ENCODE measurements at places on chromosomes 1 and 21.

DNA sequence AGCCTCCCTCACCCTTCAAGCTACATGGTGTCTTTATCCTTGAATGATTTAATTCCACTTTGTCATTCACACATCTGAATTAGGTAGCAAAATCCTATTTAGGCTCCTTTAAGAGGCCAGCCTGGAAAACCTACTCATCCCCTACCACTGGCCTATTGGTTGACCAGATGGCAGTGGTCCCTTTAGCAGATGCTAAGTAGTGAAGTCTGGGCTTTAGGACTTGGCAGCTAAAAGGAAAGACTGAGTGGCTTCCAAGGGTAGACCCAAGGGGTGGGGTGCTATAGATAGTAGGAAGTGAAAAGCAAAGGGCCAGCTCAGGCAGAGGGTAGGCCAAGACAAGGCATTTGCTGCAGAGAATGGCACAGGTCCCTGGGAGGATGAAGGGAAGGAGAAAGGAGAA lies 46.6 kb downstream of the KCNJ6 start:
- no peak for DNase-seq

DNA sequence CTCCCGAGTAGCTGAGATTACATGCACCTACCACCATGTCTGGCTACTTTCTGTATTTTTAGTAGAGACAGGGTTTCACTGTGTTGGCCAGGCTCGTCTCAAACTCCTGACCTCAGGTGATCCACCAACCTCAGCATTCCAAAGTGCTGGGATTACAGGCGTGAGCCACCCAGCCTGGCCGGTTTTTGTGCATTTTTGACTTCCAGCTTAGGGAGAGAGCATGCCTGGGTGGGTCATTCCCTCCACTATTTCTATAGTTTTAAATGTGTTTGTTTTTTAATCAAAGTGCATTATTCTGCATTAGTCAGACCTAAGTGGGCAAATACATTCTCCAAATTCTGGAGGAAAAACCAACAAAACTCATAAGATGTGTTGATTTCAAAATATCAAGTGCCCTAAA lies 207.4 kb upstream of the NRIP1 start:
- DNase-seq, result no peak

- no peak for DNase-seq
These were observed 507.1 kb downstream of the SMYD3 start for GRCh38 chr1:245999697-246000637.

- no peak for DNase-seq
These were observed 56.8 kb downstream of the TENT5C start for GRCh38 chr1:117662667-117663066.

- no peak for DNase-seq
These were observed 104.8 kb downstream of the OMA1 start for GRCh38 chr1:58441699-58442098.

DNA sequence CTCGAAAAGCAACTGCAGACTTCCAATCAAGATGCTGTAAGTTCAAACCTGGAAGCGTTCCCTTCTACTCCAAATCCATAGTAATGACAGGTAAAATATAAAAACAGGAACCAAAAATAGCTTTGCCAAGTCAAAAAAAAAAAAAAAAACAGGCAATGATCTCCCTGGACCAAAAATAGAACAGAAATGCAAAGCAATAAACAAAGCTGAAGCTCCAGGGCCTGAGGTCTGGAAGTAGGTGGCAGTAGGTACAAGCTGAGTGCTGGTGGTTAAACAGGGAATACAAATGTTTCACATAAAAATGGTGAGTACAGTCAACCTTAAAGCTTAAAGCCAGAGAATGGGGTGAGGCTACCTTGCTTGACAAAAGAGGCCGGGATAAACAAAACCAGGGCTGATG lies 610.8 kb downstream of the SMYD3 start:
- DNase-seq, result no peak

DNA sequence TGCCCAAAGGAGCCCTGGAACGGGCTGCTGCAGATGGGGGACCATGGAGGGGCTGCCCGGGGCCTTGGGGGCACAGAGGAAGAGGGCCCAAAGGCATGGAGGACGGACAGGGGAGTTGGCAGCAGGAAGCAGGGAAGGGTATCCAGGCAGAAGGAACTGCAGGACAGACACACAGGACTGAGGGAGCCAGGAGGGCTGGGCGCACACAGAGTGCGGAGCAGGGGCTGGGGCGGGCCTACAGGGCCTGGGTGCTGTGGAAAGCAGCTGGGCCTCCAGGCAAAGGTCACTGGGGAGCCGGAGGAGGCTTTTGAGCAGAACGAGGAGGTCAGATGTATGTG lies 28.1 kb downstream of the KRTAP10-1 start:
- DNase-seq, result no peak

- no peak for DNase-seq
These were observed 30.0 kb upstream of the HMCN1 start for GRCh38 chr1:185704181-185704580.

DNA sequence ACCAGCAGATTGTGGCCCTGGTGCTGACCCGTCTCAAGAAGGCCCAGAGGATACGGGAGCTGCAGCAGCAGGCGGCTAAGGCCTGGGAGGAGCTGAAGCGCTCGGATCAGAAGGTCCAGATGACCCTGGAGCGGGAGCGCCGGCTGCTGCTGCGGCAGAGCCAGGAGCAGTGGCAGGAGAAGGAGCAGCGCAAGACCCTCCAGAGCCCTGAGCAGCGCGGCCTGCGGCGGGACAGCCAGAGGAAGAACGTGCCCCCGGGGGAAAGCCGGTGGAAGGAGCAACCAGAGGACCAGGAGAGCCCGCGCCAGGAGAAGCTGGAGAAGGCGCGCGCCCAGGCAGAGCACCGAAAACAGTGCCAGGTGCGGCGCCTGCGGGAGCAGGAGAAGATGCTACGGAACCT lies 1.0 kb downstream of the CCDC185 start:
- no peak for DNase-seq

- no peak for DNase-seq
These were observed 4.1 kb upstream of the REG4 start for GRCh38 chr1:119815361-119815760.

GRCh38 chr1:197810812-197811211 lies 35.5 kb upstream of the DENND1B start:
- DNase-seq, result no peak

DNA sequence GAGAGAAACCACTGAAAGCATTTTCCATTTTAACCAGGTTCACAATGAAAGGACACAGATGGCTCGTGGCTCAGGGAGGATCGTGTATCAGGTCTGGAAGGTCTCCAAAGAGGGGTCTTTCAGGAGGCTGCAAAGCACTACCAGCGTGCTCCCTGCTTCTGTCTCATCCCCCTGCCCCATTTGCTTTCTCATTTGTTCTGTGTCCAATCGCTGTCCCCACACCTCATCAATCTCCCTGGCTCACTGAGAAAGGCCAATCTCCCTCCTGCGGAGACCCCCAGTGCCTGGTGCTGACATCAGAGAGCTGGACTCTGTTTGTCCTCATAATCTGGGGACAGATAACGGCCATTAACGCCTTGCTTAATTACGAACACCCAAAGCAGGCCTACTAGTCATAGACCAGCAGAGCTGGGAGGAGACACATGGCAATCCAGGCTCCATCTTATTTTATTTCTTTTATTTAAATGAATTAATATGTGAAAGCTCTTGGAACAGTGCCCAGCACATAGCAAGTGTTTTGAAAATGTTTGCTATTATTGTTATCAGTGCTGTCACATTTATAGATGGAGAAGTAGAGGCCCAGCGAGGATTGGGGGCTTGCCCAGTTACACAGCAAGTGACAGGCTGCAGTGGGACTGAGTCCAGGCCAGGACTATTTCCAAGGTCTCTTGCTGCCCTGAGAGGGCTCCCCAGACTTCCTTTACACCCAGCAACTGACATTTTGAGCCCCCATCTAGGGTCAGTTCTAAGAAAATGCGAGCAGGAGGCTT lies 341.0 kb upstream of the USP24 start:
- DNase-seq, result no peak

- DNase-seq, result no peak
These were observed 148.4 kb upstream of the TMEM51 start for GRCh38 chr1:15005116-15005515.

- peak; percentile 1 for DNase-seq
These were observed 273.8 kb downstream of the KCNJ6 start for GRCh38 chr21:37642493-37642892.

DNA sequence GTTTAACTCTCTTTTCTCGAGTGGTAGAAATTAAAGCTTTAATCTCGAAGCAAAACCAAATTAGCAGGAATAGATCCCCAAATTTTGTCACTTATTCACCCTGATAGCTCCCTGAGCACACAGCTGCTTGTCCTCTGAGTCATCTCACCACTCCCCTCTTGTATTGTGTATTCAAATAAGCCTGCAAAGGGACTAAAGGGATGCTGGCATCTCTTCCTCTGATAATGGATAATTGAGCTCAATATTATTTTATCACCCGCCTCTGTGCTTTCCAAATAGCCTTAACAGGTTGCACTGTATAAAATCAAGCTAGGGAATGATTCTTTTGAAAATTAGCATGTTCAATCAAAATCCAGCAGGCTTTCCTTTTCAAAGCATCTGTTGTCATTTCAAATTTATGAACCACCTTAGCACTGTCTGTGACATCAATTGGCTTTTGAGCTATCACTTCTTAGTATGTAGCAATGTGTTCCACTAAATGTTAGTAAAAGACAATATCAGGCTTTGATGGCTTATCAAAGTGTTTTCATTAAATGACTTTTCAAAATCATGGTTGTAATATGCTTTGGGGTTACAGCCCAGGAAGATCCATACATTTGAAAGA lies 561.6 kb downstream of the PLA2G4A start:
- DNase-seq, result no peak

GRCh38 chr1:56297208-56297607 lies 282.2 kb downstream of the PLPP3 start:
- no peak for DNase-seq

DNA sequence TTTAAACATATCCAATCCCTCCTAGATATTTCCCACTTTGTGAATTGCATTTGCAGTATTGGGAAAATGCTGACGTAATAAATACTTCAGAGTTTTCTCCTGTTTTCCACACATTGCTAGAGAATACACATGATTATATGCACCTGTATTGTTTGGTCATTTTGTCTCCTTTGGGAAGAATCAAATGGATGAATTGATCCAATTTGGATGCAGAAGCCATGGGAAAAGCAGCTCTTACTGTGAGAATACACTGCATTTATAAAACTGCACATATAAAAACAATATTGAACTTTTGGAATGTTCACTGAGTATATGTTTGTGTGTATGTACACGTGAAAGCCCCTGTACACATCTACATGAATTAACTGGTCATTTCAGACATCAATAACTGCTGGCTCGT lies 306.6 kb upstream of the LYPLAL1 start:
- DNase-seq, result no peak

GRCh38 chr1:81387446-81387845 lies 413.3 kb upstream of the ADGRL2 start:
- no peak for DNase-seq

- no peak for DNase-seq
These were observed 34.7 kb downstream of the WASF2 start for GRCh38 chr1:27455139-27455811.

DNA sequence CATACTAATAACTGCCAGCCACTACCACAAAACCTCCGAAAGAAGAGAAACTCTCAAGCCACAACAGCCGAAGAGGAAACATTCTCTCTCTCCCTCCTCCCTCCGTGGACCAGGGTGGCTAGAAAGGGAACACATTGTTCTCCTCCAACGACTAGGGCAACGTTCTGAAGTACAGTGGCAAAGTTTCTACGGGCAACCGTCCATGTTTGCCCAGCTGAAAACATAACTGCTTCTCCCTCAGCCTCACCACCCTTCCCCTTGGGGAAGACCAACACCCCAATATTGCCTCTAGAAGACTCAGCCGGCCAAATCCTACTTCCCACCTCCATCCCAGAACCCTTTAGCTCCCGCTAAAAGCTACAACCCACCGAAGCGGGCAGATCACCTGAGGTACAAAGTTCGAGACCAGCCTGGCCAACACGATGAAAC lies 2.0 kb downstream of the GLUL start:
- DNase-seq, result no peak

DNA sequence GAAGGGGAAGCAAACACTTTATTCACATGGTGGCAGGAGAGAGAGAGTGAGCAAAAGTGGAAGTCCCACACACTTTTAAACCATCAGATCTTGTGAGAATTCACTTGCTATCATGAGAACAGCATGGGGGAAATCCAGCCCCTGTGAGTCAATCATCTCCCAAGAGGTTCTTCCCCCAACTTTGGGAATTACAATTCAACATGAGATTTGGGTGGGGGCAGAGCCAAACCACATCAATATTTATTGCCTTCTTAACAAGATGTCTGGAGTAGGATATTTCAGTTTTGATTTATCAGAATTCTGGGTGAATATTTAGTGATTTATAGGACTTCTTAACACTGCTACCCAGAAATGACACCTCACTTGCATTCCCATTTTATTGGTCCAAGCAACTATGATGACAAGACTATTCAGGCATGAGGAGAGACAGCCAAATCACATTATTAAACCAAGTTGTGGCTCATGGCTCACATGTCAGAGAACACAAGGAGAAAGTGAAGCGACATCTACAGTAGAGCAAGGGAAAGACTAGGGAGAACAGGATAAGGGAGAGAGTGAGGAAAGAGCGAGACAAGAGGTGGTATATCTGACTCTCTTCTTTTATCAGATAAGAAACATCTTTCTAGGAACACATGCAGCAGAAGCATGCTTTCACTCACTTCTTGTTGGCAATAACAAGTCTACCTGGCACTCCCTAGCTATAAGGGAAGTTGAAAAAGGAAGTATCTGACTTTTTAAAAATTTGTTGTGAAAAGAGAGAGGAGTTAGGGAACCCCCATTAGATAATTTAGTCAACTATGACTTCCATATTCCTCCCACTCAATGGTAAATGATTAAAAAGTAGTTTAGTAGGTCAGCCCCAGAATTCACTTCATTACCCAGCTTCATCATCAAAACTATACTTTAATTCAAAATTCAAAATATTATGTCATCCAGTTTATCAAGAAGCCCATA lies 36.6 kb upstream of the PTPRC start:
- no peak for DNase-seq

- DNase-seq, result no peak
These were observed 222.8 kb upstream of the ZRANB2 start for GRCh38 chr1:71303617-71304041.

GRCh38 chr21:33334191-33334590 lies 9.4 kb downstream of the IFNAR1 start:
- DNase-seq, result no peak

GRCh38 chr1:104745875-104746274 lies 996.2 kb downstream of the AMY1C start:
- no peak for DNase-seq

Measured in hematopoietic multipotent progenitor cell (in vitro differentiated cells).